Stimulated activated CD4-positive, alpha-beta T cell treated with anti-CD3 and anti-CD28 coated beads, TNF-alpha, amount 100 ng/mL, for 24 hours (primary cell): ENCODE measurements at places on chromosomes 3 and 15.

- no peak for DNase-seq
Measured at GRCh38 chr15:42157981-42158765, 1.7 kb upstream of the PLA2G4F start.

DNA sequence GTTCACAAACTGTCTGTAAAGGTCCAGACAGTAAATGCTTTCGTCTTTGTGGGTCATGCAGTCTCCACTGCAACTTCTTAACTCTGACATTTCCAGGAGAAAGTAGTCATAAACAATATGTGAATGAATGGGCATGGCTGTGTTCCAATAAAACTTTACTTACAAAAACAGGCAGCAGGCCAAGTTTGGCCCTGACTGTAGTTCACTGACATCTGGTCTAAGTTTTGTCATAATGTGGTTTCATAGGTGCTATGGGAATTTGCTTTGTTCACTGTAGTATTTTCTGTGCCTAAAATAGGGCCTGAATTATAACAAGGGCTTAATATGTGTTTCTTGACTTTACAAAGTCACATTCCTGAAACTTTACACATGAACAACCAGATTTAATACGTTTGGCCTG lies 186.0 kb upstream of the KBTBD8 start:
- DNase-seq = no peak

DNA sequence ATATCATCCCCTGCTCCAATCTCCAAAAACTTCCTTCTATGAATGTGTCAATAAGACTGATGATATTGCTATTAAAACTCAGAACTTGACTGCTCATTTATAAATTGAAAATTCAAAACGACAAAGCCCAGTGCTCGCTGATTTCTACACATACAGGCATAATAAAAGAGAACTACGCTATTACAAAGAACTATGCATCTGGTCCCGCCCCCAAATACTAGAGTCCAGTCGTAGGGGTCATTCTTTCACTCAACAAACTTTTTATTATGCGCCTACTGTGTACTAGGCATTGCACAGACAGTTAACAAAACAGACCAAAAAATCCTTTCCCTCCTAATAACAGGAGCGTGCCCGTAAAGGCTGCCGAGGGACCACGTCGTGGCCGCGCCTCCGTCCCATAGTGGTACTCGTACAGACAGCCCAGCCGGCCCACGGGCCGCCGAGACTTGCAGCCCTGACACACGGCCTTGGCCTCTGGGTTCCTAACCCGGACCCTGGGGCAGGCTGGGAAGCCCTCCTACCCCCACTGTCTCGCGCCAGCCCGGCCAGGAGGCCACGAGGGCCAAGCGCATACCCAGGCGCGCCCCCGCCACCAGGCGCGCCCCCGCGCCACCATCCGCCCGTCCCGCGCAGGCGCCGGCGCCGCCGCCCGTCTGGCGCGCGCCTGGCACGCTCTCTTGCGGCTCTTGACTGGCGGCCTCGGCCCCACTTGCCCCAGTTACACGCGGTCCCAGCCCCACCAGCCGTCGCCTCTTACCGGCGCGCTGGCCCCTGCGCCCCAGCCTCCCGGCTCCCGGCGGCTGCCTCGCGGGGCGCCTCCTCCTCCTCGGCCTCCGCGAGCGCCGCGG lies 757 bp downstream of the AVEN start:
- DNase-seq = peak; percentile 49

GRCh38 chr3:141341536-141341935 lies 26.8 kb upstream of the ZBTB38 start:
- DNase-seq = no peak

DNA sequence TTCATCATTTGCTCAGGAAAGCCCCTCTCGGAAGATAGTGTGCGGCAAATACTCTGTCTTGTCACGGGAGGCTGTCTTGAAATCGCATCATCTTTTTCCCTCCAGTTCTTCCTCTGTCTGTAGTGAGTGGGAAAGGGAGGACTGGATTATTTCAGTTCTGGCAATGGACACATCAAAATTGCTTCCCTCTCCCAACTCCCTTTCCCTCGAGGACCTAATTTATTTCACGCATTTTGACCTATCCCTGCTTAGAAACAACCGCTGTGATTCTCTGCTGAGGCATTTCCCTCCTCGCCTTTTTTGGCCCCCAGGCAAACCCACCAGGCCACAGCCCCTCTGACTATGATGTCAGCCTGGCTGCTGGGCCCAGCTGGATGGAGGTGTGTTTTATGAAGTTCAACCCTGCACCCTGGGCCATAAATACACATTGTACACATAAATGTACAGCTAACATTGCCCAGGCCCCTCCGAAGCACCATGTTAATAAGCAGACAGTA lies 138.7 kb upstream of the LRTM1 start:
- DNase-seq = no peak

GRCh38 chr3:30686176-30686575 lies 79.8 kb downstream of the TGFBR2 start:
- DNase-seq = no peak

- DNase-seq = no peak
Measured at GRCh38 chr15:92839696-92840095, 60.4 kb upstream of the CHD2 start.

- no peak for DNase-seq
Measured at GRCh38 chr3:109718850-109719249, 381.5 kb upstream of the DPPA4 start.

DNA sequence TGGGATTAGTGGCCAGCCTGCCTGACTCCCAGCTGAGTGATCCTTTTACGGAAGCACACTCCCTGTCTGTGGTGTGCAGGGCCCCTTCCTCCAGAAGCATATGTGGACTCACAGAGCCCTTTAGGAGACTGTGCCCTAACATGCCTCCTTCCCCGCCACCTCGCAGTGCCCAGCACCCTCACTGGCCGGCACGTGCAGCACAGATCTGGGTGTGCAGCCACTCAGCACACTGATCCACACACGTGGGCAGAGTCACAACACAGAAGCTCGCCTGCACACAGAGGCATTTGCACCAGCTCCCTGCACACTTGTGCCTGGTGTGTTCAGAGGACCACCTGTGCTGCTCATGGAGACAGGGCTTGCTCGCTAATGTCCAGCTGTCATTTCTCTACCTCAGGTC lies 23.6 kb upstream of the CSPG4 start:
- DNase-seq = no peak

- DNase-seq = no peak
Measured at GRCh38 chr3:126750756-126751121, 46.7 kb downstream of the CHCHD6 start.

DNA sequence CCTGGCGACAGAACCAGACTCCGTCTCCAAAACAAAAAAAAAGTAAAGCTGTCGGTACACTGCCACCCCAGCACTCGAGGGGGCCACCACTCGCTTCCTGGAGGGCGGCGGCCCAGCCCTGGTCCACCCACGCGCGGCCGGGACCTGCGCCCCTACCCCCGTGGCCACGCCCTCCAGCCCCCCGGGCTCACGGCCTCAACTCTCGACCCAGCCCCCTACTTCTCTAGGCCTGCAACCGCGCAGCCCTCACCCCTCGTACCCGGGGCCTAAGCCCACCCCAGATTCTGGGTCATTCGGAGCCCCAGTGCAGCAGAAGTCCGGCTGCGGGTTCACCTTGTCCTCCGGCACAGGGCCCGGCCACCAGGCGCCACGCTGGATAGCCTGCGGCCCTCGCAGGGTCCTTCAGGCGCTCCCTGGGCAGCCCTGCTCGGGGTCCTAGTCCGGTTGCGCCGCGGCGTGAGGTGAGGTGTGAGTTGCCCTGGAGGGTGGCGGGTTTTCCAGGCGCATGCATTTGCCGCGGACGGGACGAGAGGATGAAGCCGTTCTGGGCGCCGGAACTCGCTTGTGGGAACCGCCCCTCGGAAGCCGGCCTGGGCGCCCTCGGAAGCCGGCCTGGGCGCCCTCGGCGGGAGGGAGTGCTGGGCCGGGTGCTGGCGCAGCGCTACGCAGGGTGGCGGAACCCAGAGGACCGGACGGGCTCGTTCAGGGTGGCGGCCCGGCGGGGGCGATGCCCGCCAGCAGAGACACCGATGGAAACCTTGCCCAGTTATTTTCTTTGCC lies 32.3 kb downstream of the SPINK8 start:
- DNase-seq = peak; percentile 87

DNA sequence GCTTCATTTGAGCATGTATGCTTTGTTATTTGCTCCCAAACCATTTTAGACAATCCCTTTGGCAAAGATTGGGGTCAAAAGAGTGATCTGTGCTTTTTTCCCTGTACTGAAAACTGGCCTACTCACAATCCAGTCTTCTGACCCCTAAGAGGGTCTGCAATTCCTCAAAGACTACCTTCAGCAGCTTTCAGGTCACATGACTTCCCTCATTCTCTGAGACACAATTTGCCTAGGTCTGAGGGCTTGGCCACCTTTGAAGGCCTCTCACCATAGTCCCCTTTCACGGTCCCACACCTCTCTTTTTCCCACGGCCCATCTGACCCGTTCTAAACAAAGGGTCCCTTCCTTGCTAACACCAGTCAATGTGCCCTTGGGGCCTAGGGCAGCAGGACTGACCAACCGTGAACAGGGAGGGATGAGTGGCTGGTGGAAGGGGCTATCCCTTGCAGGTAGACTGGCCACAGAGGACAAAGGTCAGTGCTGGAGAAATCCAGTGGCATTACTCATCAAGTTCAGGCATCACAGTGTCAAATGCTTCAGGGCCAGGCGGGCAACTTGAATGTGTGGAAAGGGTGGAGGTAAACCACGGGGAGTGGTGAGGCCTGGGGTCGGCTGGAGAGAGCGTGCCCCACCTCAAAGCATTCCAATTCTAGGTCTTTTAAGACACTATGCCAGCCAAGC lies 10.8 kb downstream of the RASL12 start:
- DNase-seq = no peak

- DNase-seq = peak; percentile 58
Measured at GRCh38 chr15:41811432-41812195, 16.3 kb upstream of the JMJD7 start.

GRCh38 chr15:35696767-35697231 lies 150.8 kb upstream of the DPH6 start:
- DNase-seq = no peak

DNA sequence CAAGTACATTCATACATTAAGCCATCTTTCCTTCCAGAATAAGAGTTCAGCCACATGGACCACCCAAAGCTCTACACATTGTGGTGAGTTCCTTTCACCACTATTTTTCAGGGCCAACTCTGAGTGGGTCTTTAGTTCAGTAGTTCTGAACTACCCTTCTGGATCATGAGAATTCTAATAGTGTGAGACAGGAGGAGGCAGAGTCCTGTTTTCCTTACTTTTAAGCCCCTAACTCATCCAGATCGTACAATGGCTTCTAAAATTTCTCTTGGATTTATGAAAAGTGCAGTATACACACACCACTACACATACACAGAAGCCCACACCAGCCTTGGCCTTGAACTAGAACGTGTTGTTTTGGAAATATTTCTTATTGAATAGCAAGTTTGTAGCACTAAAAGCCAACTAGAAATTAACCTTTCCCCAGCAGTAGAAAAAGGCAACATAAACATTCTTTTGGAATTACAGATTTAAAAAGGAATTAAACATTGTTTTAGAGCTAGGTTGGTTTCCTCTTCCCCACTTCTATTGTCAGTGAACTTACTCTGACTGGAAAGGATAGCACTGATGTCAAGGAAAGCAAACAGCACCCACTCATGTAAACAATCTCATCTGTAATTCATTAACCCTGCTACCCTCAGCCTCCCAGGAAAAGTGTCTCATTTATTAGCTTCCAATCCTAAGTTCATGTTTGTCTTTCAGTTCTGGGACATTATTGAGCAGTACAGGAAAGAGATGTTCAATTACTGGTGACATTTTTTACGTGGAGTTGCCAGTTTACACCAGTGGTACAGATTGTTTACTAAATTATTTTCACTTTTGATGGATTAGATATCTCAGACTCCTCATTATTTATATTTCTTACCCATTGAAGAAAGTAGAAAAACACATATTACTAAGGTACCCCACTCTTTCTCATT lies 95.7 kb upstream of the AGTR1 start:
- no peak for DNase-seq

DNA sequence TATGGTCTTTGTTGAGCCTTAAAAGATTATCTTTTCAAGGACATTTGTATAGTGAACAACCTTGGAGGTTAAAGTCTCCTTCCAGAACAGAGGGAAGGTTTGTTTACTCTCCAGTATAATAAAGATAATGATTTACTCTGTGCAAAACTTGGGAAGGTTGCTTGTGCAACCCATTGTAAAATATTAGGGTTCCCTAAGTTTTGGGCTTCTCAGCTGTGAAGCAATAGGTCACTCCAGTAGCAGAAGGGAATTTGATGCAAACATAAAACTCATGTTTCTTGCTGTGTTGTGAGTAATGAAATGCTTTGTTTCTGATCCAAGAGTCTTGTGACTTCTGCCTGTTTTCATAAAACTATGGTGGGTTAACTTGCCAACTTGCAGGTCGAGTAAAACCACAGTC lies 177.5 kb downstream of the SUCNR1 start:
- DNase-seq = no peak

GRCh38 chr15:80840182-80841130 lies 61.3 kb downstream of the CEMIP start:
- DNase-seq = no peak

GRCh38 chr3:47592066-47592795 lies 13.6 kb upstream of the CSPG5 start:
- no peak for DNase-seq

DNA sequence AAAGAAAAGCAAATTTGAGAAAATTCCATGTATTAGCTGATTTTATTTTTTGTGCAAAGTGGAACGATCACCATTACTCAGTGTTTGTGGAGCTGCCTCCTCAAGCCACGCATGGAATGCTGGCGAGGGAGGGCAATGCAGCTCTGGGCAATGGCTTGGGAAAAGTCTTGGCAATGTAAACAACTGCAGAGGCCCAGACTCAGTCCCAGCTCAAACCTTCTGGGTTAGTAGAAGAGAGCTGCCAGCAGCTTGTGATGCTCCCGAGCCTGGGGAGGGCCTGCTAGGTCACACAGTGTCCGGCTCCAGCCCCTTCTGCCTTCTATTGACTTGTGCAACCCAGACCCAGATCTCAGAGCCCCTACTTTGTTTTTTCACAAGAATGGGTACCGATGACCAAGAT lies 4.3 kb downstream of the EPHB1 start:
- DNase-seq = no peak

GRCh38 chr15:64017591-64018163 lies 28.6 kb downstream of the DAPK2 start:
- no peak for DNase-seq

DNA sequence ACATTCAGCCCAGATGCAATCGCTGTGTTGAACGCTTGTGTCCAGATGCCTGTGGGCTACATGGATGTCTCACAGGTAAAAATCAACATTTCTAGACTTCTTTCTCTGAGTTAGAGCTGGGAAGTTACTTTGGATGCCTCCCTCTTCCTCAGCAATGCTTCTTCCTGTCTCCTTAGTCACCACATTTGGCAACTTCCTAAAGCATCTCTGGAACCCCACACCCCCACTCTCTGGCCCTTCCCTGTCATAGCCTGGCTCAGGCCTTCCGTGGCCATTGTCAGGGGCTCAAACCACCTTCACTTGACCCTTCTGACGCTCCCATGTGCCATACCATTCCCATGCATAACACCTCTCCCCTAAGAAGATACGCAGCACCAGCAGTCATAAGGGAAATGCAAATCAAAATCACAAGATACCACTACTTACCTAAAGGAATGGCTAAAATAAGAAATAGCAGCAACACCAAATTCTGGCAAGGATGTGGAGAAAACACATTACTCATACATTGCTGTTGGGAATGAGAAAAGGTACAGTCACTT lies 21.6 kb upstream of the RGMA start:
- no peak for DNase-seq

GRCh38 chr3:149019580-149019979 lies 28.2 kb downstream of the GYG1 start:
- DNase-seq = no peak

- DNase-seq = no peak
Measured at GRCh38 chr3:19543212-19543841, 390.7 kb downstream of the EFHB start.

GRCh38 chr15:45141386-45141785 lies 11.6 kb downstream of the DUOX1 start:
- DNase-seq = no peak

GRCh38 chr3:141930801-141931200 lies 54.4 kb downstream of the ATP1B3 start:
- DNase-seq = no peak
